ENCODE measurements at places on chromosomes 11 and 22.

DNA sequence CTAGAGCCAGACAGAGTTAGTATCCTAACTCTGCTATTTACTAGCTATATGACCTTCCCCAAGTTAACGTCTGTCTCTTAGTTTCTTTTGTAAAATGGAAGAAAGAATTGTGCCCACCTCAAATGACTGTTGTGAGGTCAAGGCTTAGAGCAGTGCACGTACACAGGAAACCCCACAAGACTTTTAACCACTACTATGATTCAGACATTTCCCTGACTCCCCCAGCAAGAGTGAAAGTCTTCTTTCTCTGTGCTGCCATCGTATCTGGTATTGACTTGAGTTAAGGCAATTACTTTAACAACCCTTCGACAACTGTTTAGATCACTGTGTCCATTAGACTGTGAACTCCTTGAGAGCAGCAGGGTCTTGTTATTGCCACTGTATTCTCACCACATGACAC lies 2.6 kb upstream of the OR52W1 start:
- DNase-seq: no peak

DNA sequence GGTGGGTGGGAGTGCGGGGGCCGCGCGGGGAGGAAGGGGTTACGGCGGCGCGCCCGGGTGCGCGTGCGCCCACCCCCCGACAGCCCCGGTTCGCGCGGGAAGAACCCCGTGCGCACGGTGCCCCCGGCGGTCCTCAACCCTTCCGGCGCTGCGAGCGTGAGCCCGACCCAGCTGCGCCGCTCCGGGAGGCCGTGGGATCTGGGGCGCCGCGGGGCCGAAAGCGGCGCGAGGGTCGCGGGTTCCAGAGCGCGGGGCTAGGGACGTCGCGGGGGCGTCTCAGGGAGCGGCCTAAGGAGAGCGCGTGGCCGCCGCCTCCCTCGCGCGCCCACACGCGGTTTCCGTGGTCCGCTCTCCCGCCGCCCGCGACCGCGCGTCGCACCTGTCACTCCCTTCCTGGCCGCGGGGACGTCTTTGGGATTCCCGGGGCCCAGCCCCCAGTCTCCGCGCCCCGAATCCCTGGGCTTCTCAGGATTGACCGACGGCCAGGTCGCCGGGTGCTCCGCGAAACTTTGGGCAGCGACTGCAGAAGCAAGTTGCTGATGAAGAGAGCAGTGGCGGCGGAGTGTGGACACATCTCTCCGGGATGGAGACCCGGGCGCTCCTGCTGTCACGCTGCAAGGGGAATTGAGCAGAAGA lies 582 bp downstream of the SREBF2 start:
- no peak for DNase-seq

- no peak for DNase-seq
Measured at GRCh38 chr22:17102297-17102667, 17.5 kb downstream of the IL17RA start.

DNA sequence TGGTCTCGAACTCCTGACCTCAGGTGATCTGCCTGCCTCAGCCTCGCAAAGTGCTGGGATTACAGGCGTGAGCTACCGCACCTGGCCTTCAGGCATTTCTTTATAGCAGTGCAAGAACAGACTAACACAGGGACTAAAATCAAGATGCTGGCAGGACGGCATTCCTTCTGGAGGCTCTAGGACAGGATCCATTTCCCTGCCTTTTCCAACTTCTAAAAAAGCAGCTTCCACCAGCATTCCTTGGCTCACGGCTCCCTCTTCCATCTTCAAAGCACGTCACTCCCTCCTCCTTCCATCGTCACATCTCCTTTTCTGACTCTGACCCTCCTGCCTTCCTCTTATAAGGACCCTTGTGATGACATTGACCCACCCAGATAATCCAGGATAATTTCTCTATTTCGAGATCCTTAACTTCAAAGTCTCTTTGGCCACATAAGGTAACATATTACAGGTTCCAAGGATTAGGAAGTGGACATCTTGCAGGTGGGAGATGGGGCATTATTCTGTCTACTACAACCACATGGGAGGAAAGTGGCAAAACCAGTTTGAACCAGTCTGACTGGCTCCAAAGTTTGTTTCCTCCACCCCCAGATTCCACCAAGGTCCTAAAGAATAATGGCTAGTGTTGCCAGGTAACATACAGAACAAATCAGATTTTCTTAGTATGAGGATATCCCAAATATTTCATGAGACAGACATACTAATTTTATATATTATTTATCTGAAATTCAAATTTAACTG lies 172.5 kb downstream of the MN1 start:
- DNase-seq: no peak

- peak; percentile 4 for DNase-seq
Measured at GRCh38 chr11:124454552-124454951, 9.1 kb upstream of the OR8B8 start.

Measured in KG1 (cell line).